Left ventricle myocardium superior (tissue), 1 donor: ENCODE measurements at places on chromosomes 12 and 14. TPM values are rescaled to one million over a fixed set of nuclear protein-coding genes. Genes with fewer than 3 reads are reported as not detected.
A peak's percentile ranks its signal among the peaks of the same experiment; 100 is the strongest.

PRB3 gene
- total RNA-seq: not detected

MYH6 gene
- total RNA-seq: 4,258 TPM

CMA1 gene
- total RNA-seq: 0.47 TPM

SLC39A5 gene
- total RNA-seq: not detected

MIA2 gene
- total RNA-seq: 26.5 TPM

GCH1 gene
- total RNA-seq: 2.1 TPM

RFX4 gene
- total RNA-seq: not detected

ETV6 gene
- 14.7 TPM for total RNA-seq

GPR68 gene
- 0.35 TPM for total RNA-seq

ADGRD1 gene
- total RNA-seq: 83.6 TPM

ADSS1 gene
- 226 TPM for total RNA-seq

KRT2 gene
- total RNA-seq: not detected

SLCO1B1 gene
- total RNA-seq: not detected

GRCh38 chr12:13900718-13901117, 80.7 kb downstream of the GRIN2B start:
- no peak for DNase-seq

DNA sequence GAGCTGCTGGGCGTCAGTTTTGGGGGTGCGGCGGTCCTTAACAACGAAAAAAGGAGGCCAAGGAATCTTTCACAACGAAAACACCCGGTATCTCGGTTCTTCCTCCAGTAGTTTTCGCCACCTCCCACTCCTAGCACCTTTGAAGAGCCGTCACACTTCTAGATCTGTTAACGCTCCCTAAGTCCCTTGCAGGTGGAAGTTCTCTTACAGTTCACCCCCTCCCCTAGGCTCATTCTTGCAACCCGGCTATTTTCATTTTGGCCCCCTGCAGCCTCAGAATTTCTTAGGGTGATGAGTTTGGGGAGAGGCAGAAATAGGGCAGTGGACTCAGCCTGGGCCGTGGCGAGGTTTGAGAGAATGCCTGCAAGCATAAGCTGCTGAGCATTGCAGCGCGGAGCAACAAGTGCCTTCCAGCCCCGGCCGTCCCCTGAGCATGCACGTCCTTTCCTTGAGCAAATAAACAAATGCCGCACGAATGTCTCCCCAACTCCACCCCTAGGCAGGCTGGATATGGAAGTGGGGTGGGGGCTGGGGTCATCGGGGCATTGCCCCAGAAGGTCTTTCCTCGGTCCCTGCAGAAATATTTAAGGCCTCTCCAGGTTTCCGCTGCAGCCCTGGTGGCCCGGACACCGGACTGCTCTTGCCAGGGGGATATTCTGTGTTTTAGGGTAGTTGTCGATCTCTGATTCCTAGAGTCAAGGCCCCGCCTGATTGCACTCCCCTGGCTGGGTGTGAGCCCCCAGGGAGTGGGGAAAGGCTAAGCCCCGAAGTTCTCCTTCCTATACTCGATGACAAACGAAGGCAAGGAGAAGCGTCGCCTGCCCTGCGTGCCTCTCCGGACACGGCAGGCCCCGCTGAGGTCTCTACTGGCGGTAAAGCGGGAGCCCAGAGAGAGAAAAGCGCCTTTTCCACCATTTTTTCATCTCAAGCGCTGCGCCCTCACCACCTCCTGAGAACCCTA, 1.6 kb downstream of the RFX4 start:
- DNase-seq: no peak

GRCh38 chr12:39912211-39912980, 193.5 kb downstream of the SLC2A13 start:
- peak; percentile 45 for DNase-seq

DNA sequence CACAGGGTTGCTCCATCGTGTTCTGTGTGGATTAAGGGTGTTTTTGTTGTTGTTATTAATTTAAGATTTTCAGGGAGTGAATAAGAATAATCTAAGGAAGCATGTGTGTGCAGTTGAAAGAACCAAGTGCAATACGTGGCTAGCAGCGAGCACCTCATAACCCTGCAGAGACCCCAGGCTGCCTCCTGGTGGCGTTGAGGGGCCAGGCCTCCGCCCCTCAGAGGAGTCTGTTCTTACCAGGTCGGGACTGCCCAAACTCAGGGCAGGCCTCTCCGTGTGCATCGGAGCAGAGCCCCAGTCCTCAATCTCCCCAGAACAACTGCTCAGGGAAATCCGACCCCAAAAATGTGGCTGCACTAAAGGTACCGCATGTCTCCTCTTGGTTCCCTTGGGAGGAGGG, 36.8 kb downstream of the IL31 start:
- no peak for DNase-seq

- no peak for DNase-seq
Measured at GRCh38 chr12:88897723-88898122, 317.5 kb upstream of the KITLG start.

DNA sequence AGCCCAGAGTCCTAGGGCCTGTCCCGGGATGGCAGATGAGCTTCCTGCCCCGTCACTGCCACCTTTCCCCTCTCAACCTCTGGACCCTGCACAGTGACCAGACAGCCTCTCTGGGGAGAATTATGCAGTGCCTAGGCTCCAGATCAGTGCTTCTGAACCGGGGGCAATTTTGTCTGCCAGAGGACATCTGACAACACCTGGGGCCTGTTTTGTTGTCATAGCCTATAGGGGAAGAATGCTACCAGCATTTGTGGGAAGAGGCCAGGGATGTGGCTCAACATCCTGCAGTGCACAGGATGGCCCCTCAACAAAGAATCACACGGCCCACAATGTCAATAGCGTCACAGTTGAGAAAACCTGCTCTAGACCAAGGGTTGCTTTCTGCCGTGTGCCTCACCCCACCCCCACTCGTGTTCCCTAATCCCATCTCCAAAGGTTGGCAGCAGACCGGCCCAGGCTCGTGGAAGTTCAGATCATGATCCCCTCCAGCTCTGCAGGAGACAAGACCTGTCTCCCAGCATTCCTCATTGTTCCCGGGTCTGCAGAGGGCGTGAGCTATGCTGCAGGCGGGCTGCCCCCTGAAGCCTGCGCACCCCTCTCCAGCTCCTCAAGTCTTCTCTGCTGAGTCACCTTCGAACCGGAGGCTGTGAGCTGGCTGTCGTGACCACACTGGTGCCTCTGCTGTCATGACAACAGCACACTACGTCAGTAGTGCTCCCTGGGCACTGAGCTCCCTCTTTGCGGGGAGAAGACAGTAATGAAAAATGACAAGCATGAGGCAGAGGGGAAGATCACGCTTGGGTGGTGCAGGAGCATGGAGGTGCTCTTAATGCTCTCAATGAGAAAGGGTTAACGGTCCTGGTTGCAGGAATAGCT, 2.0 kb upstream of the GAPDH start:
- DNase-seq: peak; percentile 58

- DNase-seq: no peak
Measured at GRCh38 chr12:52860102-52860823, 11.5 kb upstream of the KRT78 start.

GRCh38 chr12:87922736-87923135, 106.5 kb downstream of the C12orf50 start:
- DNase-seq: no peak

- DNase-seq: no peak
Measured at GRCh38 chr12:2960390-2960956, 1.3 kb downstream of the TEAD4 start.

DNA sequence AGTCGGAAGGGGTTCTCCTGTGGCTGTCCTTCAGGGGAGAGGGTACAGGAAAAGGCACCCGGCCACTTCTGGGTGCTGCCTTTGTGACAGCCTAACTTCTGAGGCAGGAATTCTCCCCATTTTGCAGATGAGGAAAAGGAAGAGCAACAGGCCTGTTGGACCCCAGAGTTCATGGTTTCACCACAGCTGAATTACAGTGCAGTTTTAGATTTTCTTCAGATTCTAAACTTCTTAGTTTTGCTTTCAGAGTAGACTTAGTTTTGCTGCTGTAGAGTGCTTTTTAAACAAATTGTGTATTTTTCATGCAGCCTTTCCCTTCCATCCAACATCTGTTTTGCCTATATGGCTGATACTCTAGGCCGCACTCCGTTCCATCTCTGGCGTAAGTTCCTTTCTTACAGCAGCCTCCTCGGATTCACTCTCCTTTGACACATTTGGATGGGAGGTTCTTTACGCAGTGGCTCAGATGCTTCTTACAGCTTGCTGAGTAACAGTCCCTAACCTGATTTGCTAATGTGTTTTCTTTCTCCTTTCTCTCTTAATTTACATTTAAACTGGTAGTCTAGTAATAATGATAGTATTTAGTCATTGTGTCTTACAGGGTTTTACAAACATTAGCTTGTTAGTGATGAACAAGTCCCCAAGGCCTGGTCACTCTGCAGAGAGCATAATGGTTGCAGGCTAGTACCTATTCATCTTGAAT, 7.8 kb downstream of the TRAF3 start:
- no peak for DNase-seq

- DNase-seq: peak; percentile 71
Measured at GRCh38 chr12:109518820-109519665, 41.6 kb downstream of the UBE3B start.

DNA sequence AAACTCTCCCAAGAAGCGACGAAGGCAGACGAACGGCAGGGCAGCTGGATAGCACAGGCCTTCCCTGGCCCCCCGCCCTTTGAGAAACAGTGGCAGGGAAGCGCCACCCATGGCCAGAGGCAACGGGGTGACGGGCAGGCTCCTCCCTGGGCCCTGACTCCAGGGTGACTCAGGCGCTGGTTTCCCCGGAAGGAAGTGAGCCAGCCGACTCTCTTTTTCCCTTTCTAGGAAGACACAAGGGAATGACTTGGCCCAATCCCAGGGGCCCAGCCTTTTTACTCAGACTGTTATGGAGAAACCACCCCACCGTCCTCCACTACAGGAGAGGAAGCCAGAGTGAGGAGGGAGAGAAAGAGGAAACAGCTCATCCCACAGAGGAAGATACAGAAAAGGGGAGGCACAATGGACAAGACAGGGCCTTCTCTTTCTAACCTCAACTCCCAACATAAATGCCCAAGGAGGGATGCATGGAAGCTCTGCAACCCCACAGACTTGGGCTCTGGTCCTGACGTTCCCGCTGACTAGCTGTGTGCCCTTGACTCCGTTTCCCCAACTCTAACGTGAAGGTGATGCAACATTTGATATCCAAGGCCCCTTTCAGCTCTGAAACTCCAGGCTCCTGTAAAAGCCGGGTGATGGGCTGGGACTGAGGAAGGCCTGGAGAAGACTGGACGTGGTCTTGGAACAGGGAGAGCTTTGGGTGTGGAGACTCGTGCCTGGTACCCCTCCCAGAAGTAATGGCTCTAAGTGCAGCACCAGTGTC, 27.9 kb downstream of the ACTN1 start:
- peak; percentile 82 for DNase-seq

DNA sequence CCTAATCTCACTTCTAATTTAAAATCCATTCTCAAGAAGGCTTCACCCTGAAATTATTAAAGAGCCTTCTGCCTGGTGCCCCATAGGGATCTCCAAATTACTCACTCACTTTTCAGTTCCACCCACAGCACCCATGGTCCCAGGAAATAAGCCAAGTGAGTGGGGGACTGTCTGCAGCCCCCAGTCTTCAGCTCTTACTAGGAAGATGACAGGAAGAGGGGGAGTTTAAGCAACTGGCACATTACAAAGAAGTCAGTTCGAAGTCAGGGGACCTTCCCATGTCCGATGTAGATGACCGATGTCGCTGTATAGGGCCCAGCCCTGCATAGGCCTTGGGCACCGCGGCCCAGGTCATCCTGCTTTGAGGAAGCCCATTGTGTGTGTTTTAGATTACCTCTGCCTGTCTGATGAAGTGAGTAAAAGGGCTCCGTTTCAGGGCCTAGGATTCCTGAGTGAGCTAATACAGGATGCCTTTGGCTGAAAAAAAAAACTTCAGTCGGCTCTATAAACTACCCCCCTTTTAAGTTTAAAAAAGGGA, 1.9 kb downstream of the ACTN1 start:
- no peak for DNase-seq

- no peak for DNase-seq
Measured at GRCh38 chr14:88488081-88488480, 66.7 kb downstream of the PTPN21 start.

GRCh38 chr12:70849265-70849960, 71.1 kb downstream of the PTPRR start:
- DNase-seq: no peak

GRCh38 chr14:45247427-45247826, 5.6 kb downstream of the MIS18BP1 start:
- no peak for DNase-seq
